Naive thymus-derived CD4-positive, alpha-beta T cell (primary cell): ENCODE measurements at places on chromosomes 13 and 19. TPM values are rescaled to one million over a fixed set of nuclear protein-coding genes. Genes with fewer than 3 reads are reported as not detected.

DNA sequence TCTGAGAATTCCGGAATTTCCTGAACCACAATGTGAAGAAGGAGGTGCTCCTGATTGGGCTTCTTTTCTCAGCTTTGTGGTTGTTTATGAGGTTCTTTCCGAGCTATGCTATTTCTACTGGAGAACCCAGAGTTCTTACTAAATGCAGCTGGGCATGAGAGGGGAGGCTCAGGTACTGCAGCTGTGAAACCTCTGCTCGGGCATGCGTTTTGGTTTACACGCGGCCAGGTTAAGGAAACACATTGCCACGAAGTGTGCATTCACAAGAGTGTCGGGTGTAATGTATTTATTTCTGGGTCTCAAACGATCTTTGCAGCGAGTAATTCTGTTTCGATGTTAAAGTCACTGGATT is 661 bp upstream of the MIR17HG start:
- no peaks in the 10 kb centered on the region for H3K36me3 ChIP-seq
- H3K4me3 ChIP-seq: peak overlapping the region; percentile 78
- peaks cover 17% of the 10 kb centered on the region for H3K4me1 ChIP-seq
- H3K27ac ChIP-seq: peak overlapping the region; percentile 83
- no peaks in the 10 kb centered on the region for H3K27me3 ChIP-seq
- peak; percentile 43 for DNase-seq

GRCh38 chr13:49836516-49836915 is 44.0 kb upstream of the KPNA3 start:
- no peaks in the 10 kb centered on the region for H3K4me1 ChIP-seq
- no peak overlapping the region for H3K4me3 ChIP-seq
- no peaks in the 10 kb centered on the region for H3K36me3 ChIP-seq
- no peak overlapping the region for H3K27ac ChIP-seq
- no peaks in the 10 kb centered on the region for H3K27me3 ChIP-seq

DNA sequence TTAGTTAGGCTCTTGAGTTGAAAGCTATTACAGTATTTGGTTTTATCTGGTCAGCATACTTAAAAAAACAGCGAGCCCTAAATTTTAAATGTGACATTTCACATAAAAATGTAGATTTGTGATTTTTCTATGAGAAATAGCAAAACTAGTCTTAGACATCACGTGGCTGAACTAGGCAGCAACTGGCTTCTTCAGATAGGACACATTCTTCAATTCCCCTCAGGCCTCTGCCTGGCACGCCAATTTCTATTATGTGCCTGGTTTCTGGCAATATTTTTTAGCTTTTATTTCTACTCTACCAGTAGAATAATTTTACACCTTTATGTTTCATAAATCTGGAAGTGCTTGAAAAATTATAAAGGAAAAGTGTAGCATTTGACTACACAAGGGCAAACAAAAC is 433.7 kb downstream of the DIAPH3 start:
- no peaks in the 10 kb centered on the region for H3K27me3 ChIP-seq
- DNase-seq: no peak
- no peaks in the 10 kb centered on the region for H3K36me3 ChIP-seq
- H3K4me3 ChIP-seq: no peak overlapping the region

DNA sequence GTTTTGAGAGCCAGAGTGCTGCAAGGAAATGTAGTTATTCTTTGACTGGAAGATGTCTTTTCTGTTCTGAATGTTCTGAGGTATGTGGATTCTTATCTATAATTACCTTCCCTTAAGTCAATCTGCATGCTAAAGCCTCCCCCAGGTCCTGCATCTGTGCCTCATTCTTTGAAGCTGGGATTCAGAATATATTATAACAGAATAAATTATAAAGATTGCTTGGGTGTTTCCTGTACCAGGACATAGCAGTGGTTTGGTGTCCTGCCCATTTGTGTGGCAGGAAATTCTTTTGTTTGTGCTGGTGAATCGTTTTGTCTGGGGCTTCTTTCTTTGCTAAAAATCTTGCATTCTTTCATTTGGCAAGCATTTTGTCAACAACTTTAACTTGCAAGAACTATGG is 60.2 kb downstream of the ITGBL1 start:
- no peak overlapping the region for H3K4me3 ChIP-seq
- no peaks in the 10 kb centered on the region for H3K36me3 ChIP-seq
- no peak overlapping the region for H3K27ac ChIP-seq
- DNase-seq: no peak
- H3K4me1 ChIP-seq: no peaks in the 10 kb centered on the region
- H3K27me3 ChIP-seq: no peaks in the 10 kb centered on the region

DNA sequence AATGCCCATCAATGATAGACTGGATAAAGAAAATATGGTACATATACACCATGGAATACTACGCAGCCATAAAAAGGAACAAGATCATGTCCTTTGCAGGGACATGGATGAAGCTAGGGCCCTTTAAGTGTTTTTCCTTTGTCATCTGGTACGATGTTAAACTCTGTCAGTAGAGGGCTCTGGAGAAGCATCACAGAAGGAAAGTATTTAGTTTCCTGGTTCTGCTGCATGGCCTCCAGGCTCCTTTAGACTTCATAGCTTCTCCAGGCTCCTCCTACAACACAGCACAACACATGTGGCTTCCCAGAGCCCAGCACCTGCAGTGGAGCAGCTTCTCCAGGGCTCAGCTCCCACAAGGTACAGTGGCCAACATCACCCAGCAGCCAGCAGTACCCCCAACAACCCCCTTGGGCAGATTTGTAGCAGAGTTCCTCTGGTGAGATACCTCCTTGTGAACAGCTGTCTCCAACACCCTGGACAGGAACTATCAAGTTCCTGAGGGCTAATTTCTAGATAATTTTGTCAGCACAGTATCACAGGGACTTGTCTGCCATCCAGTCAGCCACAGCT is 63.4 kb downstream of the KCTD12 start:
- no peaks in the 10 kb centered on the region for H3K4me1 ChIP-seq
- H3K27ac ChIP-seq: no peak overlapping the region
- no peaks in the 10 kb centered on the region for H3K27me3 ChIP-seq
- no peak overlapping the region for H3K4me3 ChIP-seq
- no peaks in the 10 kb centered on the region for H3K36me3 ChIP-seq

CACNG6 gene
- not detected for polyA plus RNA-seq

DNA sequence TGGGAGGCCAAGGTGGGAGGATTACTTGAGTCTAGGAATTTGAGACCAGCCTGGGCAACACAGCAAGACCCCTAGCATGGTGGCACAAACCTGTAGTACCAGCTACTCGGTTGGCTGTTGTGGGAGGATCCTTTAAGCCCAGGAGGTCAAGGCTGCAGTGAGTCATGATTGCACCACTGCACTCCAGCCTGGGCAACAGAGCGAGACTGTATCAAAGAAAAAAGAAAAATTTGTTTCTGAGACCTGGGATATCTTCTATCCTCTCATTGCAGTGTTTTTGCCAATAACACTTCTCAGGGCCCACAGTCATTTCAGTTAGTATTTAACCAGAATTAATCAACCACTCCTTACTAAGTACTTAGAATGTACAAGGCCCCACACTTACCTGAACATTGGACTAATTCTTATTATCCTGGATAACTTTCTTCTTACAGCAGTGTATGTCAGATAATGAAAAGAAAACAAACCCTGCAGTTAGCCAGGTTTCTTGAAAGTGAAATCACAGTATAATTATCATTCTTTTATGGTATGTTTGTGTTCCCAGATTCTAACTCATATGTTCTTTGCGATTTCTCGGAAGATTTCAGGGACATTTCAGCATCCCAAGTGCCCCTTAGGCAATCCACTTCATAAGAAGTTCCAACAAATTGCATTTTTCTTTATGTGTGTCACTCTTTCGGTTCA is 75.6 kb upstream of the KLF5 start:
- no peak for DNase-seq
- H3K27ac ChIP-seq: no peak overlapping the region
- no peak overlapping the region for H3K4me3 ChIP-seq

DNA sequence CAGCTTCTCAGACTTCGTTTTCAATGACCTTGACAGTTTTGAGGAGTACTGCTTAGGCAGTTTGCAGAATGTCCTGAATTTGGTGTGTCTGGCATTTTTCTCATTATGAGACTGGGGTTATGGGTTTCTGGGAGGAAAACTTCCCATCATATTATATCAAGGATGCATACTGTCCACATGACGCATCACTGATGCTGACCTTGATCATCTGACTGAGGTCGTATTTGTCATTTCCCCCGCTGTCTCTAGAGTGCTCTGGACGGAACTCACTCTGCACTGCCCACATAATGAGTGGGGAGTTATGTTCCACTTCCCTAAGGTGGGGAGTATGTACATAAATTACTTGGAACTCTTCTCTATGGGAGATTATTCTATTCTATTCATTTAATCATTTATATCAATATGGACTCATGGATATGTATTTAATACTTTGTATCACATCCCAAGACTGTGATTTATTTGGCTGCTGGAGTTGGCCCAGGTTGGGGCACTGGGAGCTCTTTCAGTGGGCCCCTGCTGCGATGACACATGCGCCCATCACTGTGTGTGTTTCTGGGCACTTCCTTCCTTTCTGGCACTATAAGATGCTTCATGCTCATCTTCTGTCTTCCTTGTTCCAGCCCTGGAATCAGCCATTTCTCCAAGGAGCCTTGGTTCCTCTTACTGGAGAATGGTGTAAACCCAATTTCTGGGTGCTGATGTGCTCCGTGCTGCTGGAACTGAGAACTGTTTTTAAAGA is 138.6 kb downstream of the MIPEP start:
- H3K4me1 ChIP-seq: peaks cover 5% of the 10 kb centered on the region
- H3K36me3 ChIP-seq: no peaks in the 10 kb centered on the region
- no peak overlapping the region for H3K27ac ChIP-seq
- H3K27me3 ChIP-seq: no peaks in the 10 kb centered on the region

DNA sequence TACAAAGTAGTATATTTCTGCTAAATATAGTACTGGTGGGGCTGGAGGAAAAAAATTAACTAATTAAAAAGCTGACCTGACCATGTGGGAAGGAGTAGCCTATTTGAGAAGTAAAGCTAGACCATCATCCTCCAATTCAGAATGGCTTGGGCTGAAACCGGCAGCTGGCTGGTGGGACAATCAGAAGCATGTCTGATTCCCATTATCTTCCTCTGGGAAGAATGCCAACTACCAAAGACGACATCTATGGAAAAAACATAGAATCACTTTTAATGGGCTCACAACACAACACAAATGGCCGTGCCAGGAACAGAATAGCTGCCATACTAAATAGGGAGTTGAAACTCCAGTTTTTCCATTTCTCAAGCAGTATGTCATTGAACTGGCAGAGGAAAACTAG is 120.4 kb upstream of the FREM2 start:
- H3K36me3 ChIP-seq: no peaks in the 10 kb centered on the region
- H3K4me3 ChIP-seq: no peak overlapping the region
- no peaks in the 10 kb centered on the region for H3K4me1 ChIP-seq
- DNase-seq: no peak
- no peaks in the 10 kb centered on the region for H3K27me3 ChIP-seq

DNA sequence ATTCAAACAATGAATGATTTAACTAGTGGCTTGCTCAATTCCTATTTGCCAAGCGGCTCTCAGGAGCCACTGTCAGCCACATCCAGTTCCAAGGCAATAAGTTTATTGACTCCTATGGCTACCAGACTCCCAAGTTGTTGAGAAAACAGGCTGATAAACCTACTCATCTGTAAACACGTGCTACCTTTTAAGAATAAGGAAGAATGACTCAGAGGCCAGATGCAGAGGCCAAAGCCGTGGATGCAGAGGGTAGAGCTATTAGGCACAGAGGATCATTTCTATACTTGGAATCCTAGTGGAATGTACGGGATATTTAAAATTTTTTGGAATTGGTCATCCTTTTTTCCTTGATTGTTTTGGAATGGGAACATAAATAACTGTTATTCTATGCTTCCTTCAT is 1921.1 kb downstream of the OLFM4 start:
- no peak overlapping the region for H3K4me3 ChIP-seq
- no peak overlapping the region for H3K27ac ChIP-seq
- no peak for DNase-seq
- H3K36me3 ChIP-seq: no peaks in the 10 kb centered on the region
- no peaks in the 10 kb centered on the region for H3K27me3 ChIP-seq

- no peak overlapping the region for H3K4me3 ChIP-seq
- no peaks in the 10 kb centered on the region for H3K27me3 ChIP-seq
- DNase-seq: no peak
Measured at GRCh38 chr13:26710166-26710565, 50.4 kb downstream of the GPR12 start.

DNA sequence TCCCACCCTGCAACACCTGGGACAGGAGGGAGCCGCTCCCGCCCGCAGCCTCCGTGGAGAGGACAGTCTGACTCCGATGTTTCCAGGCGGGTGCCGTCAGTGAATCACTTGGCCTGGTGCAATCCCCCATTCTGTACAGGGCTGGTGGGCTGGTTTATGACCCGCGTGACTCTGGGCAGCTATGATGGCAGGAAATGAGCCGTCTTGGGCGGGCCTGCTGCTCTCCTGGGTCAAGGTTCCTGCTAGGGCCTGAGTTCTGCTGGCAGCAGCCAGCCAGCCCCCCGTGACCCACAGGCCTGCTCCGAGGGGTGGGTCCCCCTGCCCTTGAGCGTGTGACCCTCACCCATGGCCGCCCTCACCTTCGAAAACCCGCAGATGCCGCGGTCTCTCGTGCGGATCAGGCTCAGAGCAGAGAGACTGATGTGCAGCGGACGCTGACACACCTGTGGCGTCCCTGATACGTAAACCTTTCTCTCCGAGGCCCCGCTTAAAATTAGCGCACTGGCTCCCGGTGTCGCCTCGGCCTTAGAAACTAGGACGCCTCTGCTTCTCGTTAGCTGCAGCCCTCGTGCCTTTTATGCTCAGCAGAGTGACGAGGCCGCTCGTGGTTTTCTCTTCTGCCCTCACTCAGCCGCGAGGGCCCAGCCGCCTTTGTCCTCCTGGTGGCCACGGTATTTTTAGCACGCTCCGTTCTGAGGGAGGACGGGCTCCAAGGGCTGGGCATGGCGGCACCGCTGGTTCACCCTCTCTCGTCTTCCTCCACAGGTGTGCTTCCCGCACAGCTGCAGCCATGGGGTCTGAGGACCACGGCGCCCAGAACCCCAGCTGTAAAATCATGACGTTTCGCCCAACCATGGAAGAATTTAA is 63.4 kb downstream of the KDM4B start:
- DNase-seq: no peak
- no peaks in the 10 kb centered on the region for H3K36me3 ChIP-seq
- H3K27me3 ChIP-seq: no peaks in the 10 kb centered on the region
- no peak overlapping the region for H3K4me3 ChIP-seq
- no peak overlapping the region for H3K27ac ChIP-seq
- H3K4me1 ChIP-seq: no peaks in the 10 kb centered on the region

GRCh38 chr13:112105244-112105681 is 38.3 kb downstream of the SOX1 start:
- H3K4me3 ChIP-seq: no peak overlapping the region
- no peaks in the 10 kb centered on the region for H3K4me1 ChIP-seq
- H3K36me3 ChIP-seq: no peaks in the 10 kb centered on the region
- H3K27ac ChIP-seq: no peak overlapping the region

FOXA3 gene
- polyA plus RNA-seq: not detected

- H3K4me1 ChIP-seq: no peaks in the 10 kb centered on the region
- H3K27ac ChIP-seq: no peak overlapping the region
- H3K4me3 ChIP-seq: no peak overlapping the region
- DNase-seq: no peak
- H3K27me3 ChIP-seq: no peaks in the 10 kb centered on the region
Measured at GRCh38 chr19:1220976-1221903, 15.7 kb downstream of the STK11 start.

GRCh38 chr19:44847144-44848035 is 1.3 kb downstream of the NECTIN2 start:
- no peaks in the 10 kb centered on the region for H3K36me3 ChIP-seq
- H3K4me3 ChIP-seq: peak overlapping the region; percentile 48
- H3K4me1 ChIP-seq: peaks cover 19% of the 10 kb centered on the region
- H3K27ac ChIP-seq: no peak overlapping the region
- no peak for DNase-seq
